Left ventricle myocardium superior (tissue), 1 donor: ENCODE measurements at places on chromosomes 11 and 22. TPM values are rescaled to one million over a fixed set of nuclear protein-coding genes. Genes with fewer than 3 reads are reported as not detected.

Gene ACRV1
- total RNA-seq = not detected

DNA sequence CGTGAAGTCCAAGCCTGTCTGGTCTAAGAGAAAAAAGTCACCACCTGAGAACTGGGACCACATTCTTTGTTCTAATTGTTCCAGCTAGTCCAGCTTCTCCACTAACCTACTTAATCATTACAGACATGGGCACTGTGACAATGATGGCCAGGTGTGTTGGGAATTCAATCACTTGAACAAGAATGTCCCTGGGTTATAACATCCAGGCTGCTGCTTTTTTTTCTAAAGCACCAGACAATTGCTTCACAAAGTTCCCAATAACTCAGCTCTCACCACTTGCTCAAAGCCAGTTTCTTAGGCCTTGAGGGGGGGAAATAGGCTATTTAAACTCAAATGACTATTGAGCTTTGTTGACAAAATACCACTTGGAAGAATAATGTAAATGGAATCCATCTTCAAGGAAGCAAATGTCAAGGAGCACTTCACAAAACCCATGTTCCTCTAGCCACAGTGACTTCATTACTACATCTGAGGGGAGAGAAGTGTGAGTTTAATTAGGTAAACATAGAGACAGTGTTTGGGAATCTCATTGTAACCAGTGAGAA is 80.3 kb downstream of the ME3 start:
- DNase-seq = no peak

DNA sequence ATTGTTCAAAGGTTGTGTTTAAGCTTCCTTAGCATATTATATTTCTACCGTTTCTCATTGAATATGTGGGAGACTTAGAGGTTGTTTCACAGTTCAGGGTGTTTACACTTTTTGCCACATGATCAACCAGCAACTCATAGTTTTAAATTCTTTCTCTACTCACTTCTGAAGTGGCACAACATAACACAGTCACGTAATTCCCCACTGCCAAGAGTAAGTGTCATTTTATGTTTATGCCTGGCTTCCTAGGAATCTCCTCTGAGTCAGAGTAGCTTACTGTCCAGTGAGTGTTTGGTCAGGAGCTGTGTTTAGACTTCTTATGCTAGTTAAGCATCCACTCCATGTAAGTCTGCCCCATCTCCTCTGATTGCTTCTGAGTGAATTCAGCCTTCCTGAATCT is 520.8 kb upstream of the KIRREL3 start:
- DNase-seq = no peak

DNA sequence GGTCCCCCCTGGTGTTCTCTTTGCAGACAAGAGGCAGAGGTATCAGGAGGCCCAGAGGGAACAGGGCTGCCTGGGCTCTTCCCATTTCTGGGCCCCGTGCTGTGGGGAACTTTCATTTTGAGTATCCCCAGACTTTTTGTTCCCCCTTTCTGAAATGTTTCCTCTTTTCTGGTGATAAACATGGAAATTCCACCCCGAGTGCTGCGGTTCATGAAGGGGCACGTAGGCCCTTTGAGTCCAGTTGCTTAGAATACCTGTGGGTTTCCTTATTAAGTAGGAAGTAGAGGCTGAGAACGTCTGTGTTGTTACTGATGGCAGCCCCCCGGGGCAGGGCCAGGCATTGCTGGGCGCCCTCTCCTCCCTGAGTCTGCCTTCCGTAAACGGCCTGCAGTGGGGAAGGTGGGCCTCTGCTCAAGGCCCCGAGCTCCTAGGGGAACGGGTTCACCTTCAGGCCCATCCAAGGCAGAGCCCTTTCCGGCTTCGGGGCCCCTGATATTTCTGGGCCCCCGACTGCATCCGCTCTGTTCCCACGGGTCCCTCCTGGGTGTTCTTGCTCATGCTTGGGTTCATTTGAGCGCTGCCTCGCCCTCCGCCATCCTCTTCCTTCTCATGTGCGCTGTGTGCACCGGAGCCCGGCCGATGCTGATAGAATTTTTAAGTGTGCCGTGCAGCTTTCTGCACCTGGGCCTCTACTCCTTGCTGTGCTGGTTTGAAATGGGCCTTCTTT is 12.0 kb downstream of the TBC1D22A start:
- DNase-seq = no peak
